ENCODE measurements at places on chromosomes 2 and 18.

DNA sequence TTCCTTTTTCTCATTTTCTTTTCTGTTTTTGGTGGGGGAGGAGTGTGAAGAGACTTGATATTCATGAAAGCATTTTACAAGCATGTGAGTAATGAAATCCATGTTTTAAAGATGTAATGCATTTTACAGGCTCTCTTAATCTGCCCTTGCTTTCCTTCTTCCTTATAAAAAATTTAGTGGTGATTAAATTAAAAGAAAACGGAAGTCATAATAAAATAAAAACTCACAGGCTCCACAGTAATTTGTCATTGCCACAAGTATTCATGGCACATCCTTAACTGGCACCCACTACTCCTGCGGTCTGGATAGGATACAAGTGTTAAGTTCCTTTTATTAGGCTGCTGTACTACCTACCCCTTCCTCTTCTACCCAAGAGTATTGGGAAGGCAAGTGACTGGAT lies 241.2 kb downstream of the SLC4A3 start:
- no peak for DNase-seq

DNA sequence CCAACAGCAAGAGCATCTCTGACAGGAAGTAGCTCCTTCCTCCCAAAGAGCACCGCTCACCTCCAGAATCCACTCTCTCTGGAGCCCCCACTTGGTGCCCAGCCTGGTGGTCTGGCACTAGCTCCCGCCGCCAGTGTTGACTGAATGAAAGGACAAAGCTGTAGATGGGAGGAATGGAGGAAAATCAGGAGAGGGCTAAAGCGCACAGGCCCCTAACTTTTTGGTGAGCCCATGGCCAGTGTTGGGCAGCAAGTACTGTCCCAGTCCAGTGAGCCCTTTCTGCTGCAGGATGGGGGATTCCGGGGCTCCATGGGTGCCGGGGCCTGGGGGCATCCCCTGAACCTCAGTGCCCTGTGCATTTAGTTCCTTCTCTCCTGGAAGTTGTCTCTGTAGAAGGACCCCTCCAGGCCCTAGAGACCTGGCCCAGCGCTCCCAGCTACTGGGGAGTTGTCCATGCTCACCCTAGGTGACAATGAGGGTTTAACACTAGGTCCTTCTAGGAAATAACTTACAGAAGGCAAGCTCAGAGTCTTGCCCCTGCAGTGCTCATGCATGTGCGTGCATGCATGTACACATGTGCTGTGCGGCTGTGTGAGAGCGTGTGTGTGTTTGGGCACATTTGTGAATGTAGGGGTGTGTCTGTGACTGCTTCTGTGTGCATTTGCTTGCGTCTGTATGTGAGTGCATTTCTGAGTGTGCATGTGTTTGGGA lies 33.6 kb downstream of the GLI2 start:
- no peak for DNase-seq

- no peak for DNase-seq
Measured at GRCh38 chr2:240433973-240434727, 1.3 kb upstream of the GPC1 start.

DNA sequence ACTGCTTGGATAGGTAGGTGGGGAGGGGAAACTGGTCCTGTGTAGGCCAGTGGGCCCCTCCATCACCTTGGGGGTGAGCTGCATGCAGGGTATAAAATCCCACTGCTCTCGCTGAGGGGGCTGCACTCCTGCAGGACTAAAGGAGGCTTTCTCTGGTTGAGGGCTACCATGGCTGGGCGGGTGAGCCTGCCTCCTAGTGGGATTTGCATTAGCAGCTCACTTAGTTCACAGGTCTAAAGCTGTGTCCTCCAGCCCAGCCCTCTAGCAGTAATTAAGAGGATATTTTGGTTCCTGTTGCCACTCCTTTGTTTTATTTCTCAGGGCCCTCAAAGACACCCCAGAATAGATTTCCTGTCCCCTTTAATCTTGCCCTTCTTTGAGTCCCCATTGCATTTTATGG lies 24.6 kb downstream of the TMEM127 start:
- no peak for DNase-seq

- DNase-seq, result no peak
Measured at GRCh38 chr18:22606563-22607283, 189.0 kb upstream of the CTAGE1 start.

- DNase-seq, result no peak
Measured at GRCh38 chr2:204967199-204967960, 422.1 kb downstream of the PARD3B start.

All from neuronal stem cell (in vitro differentiated cells).